ENCODE measurements at places on chromosomes 1 and 21.

GRCh38 chr1:73948055-73948454, 249.9 kb downstream of the LRRIQ3 start:
- DNase-seq, result no peak

GRCh38 chr1:83815330-83815729, 183.6 kb downstream of the TTLL7 start:
- DNase-seq, result no peak

DNA sequence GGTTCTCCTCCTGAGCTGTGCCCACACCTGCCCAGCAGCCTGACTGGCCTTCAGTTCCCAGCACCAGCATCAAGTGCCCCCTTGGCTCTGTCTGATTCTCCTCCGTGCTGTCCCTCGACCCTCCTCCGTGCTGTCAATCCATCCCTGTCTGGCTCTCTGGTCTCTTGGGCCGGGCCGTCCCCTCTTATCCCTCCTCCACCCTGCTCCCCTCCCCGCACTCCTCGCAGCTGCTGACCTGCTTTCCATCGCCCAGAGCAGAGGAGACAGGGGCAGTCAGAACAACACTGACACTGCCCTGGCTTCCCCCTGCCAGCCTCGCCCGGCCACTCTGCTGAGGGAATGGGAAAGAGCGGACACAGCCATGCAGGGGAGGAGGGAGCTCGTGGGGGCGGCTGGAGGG, 267.4 kb downstream of the CAMTA1 start:
- DNase-seq, result no peak

- DNase-seq, result no peak
These were observed 86.2 kb downstream of the ATG4C start for GRCh38 chr1:62870148-62870547.

- no peak for DNase-seq
These were observed 91.6 kb downstream of the RGL1 start for GRCh38 chr1:183896466-183897048.
